ENCODE measurements at places on chromosomes 1 and 21.

GRCh38 chr1:39328586-39329121 lies 124.2 kb downstream of the MACF1 start:
- no peak for DNase-seq
- no peak overlapping the region for H3K27ac ChIP-seq
- no peak overlapping the region for H3K4me3 ChIP-seq
- no peaks in the 10 kb centered on the region for H3K27me3 ChIP-seq
- no peaks in the 10 kb centered on the region for H3K4me1 ChIP-seq

DNA sequence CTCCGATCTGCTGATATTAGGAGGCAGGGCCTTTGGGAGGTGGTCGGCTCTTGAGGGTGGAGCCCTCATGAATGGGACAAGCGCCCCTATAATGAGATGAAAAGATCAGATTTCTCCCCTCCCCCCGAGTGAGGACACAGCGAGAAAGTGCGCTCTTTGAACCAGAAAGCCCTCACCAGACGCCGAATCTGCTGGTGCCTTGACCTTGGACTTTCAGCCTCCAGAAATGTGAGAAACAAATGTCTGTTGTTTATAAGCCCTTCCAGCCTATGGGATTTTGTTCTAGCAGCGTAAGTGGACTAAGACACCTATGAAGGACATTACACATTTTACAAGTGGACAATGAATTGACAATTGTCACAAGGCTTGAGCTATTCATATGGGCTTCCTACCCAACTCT lies 80.2 kb downstream of the RIPK4 start:
- H3K27me3 ChIP-seq: no peaks in the 10 kb centered on the region
- no peaks in the 10 kb centered on the region for H3K36me3 ChIP-seq
- H3K4me3 ChIP-seq: no peak overlapping the region
- H3K27ac ChIP-seq: no peak overlapping the region
- no peaks in the 10 kb centered on the region for H3K4me1 ChIP-seq

GRCh38 chr1:225480825-225481434 lies 53.1 kb upstream of the LBR start:
- H3K36me3 ChIP-seq: no peaks in the 10 kb centered on the region
- no peak overlapping the region for H3K27ac ChIP-seq
- no peaks in the 10 kb centered on the region for H3K27me3 ChIP-seq
- peak; percentile 83 for DNase-seq

DNA sequence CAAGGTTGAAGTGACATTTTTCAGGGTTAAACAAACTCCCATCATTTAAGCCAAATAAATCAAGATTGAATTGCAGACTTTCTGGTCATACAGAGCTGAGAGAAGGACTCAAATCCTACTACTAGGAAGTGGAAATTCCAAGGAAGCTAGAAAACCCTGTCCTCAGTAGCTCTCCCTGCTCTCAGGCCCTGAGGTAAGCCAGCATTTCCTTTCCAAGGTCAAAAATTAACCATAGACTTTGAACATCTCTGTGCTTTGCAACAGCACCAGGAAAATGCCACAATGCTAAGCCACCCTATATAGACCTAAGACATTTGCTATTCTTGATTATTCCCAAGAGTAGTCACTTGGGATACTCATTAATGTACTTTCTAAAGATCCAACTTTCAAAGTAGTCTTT lies 45.1 kb downstream of the LUZP1 start:
- DNase-seq: peak; percentile 36
- no peak overlapping the region for H3K27ac ChIP-seq
- H3K4me1 ChIP-seq: peaks cover 3% of the 10 kb centered on the region

DNA sequence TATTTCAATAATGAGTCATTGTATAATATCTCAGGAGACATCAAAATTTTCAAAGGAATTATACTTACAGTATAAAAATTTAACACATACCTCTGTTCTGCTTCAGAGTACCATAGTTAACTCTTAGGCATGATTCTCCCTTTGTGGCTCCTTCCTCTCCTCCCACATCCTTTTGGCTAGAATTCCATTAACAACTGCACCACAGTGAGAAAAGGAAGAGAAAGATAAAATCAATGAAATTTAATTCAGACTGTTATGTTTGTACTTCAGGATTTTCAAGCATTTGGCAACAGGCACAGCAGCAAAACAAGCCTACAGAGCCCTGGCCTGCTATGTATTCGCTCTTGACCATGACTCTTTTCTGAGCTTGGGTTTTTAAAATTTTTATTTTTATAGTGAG lies 57.2 kb upstream of the SGIP1 start:
- no peak for DNase-seq
- no peaks in the 10 kb centered on the region for H3K36me3 ChIP-seq
- H3K4me3 ChIP-seq: no peak overlapping the region
- H3K27ac ChIP-seq: no peak overlapping the region
- H3K4me1 ChIP-seq: no peaks in the 10 kb centered on the region

- no peaks in the 10 kb centered on the region for H3K4me1 ChIP-seq
- H3K36me3 ChIP-seq: no peaks in the 10 kb centered on the region
- no peak for DNase-seq
- H3K27ac ChIP-seq: no peak overlapping the region
These were observed 63.6 kb upstream of the DENND1B start for GRCh38 chr1:197838836-197839235.

- no peaks in the 10 kb centered on the region for H3K27me3 ChIP-seq
- no peaks in the 10 kb centered on the region for H3K4me1 ChIP-seq
- H3K27ac ChIP-seq: no peak overlapping the region
- no peak for DNase-seq
These were observed 90.4 kb upstream of the AJAP1 start for GRCh38 chr1:4564051-4564450.

DNA sequence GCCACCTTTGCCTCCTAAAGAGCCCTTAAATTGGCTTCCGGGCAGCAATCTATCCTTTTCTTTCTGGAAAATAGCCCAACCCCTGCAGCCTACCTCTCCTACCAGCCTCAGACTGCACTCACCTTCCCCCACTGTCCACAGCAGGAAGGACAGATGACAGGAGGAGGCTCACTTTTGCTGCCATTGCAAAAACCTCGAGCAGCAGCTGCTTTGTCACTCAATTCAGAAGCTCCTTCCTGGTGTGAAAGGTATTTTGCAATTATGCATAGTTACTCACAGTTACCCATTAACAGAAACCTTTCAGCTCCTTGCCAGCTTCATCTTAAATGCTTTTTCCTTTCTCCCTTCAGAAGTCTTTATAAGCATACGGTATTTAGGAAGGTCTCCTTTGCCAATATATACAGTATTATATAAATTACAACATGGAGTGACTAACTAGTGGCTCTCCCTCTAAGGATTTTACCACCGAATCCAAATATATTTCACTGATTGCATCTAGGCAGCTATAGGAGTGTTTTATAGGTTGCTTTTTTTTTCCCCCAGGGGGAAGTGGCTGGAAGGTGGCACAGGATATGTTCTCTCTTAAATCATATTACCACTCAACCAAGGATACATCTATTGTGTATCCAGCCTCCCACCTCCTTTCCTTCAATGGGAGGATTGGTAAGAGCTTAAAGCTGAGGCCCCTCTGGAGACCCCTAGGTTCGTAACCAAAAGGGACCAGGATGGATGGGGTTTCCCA lies 142.1 kb upstream of the IPO9 start:
- no peak overlapping the region for H3K4me3 ChIP-seq
- DNase-seq: peak; percentile 66

DNA sequence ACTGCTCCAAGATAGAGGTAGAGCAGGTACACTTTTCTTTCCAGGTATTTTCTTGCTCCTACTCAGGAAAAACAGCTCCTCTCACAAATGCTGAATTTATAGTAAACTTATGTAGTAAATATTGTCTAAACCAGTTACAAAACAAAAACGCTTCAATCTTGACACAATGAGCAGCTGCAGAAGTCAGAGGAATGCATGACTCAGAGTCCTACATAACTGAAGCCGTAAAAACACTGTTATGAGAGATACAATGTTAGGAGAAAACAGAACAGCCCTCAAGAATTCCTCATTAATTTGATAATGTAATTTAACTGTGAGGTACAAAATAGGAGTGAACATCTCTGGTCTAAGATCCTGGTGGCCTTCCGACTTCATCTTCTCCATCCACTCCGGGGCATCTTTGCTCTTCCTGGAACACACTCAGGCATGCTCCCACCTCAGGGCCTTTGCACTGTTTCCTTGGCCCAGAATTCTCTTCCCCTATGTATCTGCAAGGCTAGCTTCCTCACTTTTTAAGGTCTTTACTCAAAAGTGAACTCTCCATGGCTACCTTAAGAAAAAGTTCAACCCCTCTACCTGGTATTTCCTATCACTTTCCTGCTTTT lies 138.5 kb downstream of the SLC45A1 start:
- H3K4me1 ChIP-seq: no peaks in the 10 kb centered on the region
- H3K36me3 ChIP-seq: peaks cover 4% of the 10 kb centered on the region

DNA sequence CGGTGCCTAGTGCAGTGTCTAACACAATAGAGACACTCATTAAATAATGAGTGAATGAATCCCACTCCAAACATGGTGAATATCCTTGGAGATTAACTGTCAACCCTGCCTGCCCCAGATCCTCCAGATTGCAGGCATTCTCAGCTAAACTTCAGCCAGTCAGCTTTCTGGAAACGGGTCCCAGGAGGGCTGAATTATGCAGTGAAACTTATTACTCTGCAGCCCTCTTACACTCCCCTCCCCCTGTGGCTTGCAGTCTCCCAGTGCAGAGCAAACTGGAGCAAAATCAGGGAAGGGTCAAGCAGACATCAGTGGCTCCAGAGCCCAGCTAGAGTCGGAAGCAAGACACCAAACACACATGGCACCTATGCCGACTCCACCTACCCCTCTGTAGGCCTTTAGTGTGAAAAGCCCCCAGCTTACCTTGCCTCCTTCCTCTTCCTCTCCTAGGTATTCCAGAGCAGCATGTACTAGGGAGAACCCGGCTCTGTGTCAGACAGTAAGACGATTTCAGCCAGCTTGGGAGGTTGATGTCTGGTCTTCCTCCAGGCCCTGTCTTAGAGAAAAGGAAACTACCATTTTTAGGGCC lies 6.5 kb upstream of the RGS16 start:
- H3K4me1 ChIP-seq: peaks cover 5% of the 10 kb centered on the region
- no peaks in the 10 kb centered on the region for H3K36me3 ChIP-seq
- H3K27me3 ChIP-seq: peaks cover 10% of the 10 kb centered on the region
- no peak for DNase-seq
- H3K27ac ChIP-seq: no peak overlapping the region

- H3K27ac ChIP-seq: no peak overlapping the region
- H3K4me1 ChIP-seq: no peaks in the 10 kb centered on the region
- H3K27me3 ChIP-seq: no peaks in the 10 kb centered on the region
- no peaks in the 10 kb centered on the region for H3K36me3 ChIP-seq
These were observed 34.0 kb downstream of the KCNJ15 start for GRCh38 chr21:38290809-38291208.

- H3K4me1 ChIP-seq: no peaks in the 10 kb centered on the region
- DNase-seq: no peak
- H3K27ac ChIP-seq: no peak overlapping the region
- H3K27me3 ChIP-seq: no peaks in the 10 kb centered on the region
- H3K36me3 ChIP-seq: no peaks in the 10 kb centered on the region
These were observed 36.0 kb downstream of the F5 start for GRCh38 chr1:169550294-169550693.

- DNase-seq: peak; percentile 53
- H3K4me1 ChIP-seq: no peaks in the 10 kb centered on the region
- H3K27ac ChIP-seq: no peak overlapping the region
- no peak overlapping the region for H3K4me3 ChIP-seq
- H3K36me3 ChIP-seq: peaks cover 18% of the 10 kb centered on the region
These were observed 44.8 kb downstream of the URB1 start for GRCh38 chr21:32347977-32348376.

DNA sequence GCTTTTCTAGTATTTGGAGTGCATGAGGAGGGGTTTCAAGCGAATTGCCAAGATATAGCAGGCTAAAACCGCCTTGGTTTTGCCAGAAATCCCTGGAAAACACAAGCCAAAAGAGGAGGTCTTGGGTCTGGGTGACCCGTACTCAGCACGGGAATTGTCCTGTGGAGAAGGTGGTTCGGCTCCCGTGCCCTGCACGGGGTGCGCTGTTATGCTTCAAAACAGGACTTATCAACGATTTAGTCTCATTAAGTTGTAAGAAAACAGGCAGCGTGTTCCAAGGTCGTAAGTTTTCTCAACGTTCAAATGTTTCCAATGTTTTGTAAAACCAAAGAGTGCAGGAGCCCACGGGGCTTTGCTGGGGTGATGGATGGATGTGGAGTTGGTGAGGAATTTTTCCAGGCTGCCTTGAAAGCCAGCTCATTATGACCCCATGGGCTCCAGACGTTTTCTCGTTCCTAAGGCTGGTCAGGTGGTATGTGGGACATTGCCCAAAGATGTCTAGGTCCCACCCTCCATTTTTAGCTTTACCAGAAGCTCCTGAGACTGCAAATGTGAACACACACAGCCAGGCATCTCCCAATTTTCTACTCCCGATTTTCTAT lies 75.4 kb upstream of the CLDN14 start:
- no peaks in the 10 kb centered on the region for H3K4me1 ChIP-seq
- H3K27ac ChIP-seq: no peak overlapping the region
- no peak for DNase-seq
- H3K27me3 ChIP-seq: no peaks in the 10 kb centered on the region

DNA sequence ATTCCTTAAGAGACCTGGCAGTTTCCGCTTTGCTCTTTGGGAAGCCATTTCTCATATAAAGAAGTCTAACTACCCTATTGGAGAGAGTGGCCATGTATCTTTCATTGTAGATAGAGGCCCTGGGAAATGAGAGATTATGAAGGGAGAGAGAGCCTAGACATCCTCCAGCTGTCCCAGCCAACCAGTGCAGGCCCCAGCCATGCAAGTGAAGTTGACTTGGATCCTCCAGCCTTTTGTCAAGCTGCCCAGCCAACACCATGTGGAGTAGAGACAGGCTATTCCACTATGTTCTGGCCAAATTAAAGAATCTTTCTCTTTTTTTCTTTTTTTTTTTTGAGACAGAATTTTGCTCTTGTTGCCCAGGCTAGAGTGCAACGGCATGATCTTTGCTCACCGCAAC lies 7.1 kb upstream of the ANP32E start:
- no peaks in the 10 kb centered on the region for H3K27me3 ChIP-seq
- no peak for DNase-seq
- H3K4me3 ChIP-seq: no peak overlapping the region

DNA sequence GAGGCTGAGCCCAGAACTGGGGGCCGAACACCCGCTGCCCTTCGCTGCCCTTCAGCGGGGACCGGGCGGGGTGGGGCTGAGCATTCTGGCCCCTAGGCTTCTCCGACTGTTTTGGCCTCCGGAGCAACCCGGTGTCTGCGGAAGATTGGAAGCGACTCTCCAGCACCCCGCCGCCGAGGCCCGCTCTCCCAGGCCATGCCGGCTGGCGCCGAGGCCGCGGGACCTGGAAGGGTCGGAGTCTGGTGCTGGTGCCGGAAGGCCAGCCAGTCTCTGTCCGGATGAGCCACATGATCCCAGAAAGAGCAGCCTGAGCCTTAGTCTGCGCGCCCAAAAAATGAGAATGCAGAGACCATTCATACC lies 272.0 kb downstream of the FOXD2 start:
- H3K27ac ChIP-seq: peak overlapping the region; percentile 60
- peak; percentile 51 for DNase-seq
- H3K4me3 ChIP-seq: peak overlapping the region; percentile 41
- peaks cover 9% of the 10 kb centered on the region for H3K27me3 ChIP-seq
- no peaks in the 10 kb centered on the region for H3K4me1 ChIP-seq
- H3K36me3 ChIP-seq: no peaks in the 10 kb centered on the region

GRCh38 chr1:182126272-182126800 lies 64.8 kb upstream of the ZNF648 start:
- H3K36me3 ChIP-seq: no peaks in the 10 kb centered on the region
- no peaks in the 10 kb centered on the region for H3K27me3 ChIP-seq
- no peak overlapping the region for H3K4me3 ChIP-seq
- no peak overlapping the region for H3K27ac ChIP-seq

Measured in colonic mucosa (tissue), 4 donors.